Urothelium cell line (cell line): ENCODE measurements at places on chromosomes 12 and 14.

DNA sequence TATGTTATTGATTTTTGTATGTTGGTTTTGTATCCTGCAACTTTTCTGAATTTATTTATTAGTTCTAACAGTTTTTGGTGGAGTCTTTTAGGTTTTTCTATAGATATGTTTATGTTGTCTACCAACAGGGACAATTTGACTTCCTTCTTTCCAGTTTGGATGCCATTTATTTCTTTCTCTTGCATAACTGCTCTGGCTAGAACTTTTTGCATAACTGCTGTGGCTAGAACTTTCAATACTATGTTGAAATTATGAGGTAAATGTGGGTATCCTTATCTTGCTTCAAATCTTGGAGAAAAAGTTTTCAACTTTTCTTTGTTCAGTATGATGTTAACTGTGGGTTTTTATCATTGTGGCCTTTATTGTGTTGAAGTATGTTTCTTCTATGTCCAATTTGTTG lies 39.9 kb upstream of the PLBD1 start:
- no peak for DNase-seq

- no peak for DNase-seq
Observed at GRCh38 chr14:99951085-99951484, 114.1 kb upstream of the EVL start.

DNA sequence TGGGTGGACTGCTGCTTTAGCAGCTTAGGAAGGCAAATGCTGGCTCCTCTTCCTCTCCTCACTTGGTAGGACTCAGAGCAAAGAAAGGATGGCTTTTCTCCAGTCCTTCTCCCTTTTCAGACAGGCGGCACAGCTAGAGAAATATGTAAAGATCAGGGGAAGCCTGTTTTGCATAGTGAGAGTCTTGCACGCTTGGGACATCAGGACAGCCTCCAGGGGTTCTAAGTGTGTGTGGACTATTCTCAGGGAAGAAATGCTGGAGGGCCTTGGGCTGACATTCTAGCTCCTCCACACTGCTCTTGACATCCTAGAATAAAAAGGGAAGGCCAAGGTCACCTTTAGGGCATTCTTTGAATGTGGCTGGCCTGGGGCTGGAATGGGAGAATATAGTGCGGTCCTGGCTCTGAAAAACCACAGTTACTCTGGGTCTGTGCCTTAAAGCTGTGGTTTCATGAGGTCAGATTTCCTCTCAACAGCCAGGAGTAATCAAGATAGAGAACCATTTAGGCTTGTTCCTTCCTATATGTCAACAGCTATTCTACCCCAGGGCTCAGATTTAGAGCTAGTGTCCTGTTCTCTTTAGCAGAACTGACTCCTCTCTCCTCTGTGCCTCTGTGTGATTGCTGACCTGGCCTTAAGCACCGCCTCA lies 24.3 kb downstream of the CMA1 start:
- peak; percentile 33 for DNase-seq

DNA sequence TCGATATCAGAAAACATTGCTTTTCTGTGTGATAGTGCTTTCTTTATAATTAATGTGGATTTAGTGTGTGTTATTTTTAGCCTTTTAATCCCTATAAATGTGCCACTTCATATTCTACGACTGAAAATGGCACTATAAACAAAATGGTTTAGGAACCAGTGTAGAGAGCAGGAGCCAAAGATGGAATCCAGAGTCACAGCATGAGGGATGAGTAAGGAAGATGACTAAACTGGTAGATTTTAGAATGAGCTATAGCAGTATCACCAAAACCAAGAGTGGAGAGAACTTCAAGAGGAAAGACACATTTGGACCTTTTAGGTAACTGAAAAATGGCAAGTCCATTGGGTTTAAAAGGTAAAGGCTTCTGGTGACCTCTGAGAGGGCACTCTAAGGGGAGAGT lies 887.2 kb downstream of the NRXN3 start:
- no peak for DNase-seq

- no peak for DNase-seq
Observed at GRCh38 chr14:91123201-91123600, 9.3 kb downstream of the DGLUCY start.
